Kidney (tissue), 22 donors: ENCODE measurements at places on chromosomes 3 and 15. TPM values are rescaled to one million over a fixed set of nuclear protein-coding genes. Genes with fewer than 3 reads are reported as not detected.

DNA sequence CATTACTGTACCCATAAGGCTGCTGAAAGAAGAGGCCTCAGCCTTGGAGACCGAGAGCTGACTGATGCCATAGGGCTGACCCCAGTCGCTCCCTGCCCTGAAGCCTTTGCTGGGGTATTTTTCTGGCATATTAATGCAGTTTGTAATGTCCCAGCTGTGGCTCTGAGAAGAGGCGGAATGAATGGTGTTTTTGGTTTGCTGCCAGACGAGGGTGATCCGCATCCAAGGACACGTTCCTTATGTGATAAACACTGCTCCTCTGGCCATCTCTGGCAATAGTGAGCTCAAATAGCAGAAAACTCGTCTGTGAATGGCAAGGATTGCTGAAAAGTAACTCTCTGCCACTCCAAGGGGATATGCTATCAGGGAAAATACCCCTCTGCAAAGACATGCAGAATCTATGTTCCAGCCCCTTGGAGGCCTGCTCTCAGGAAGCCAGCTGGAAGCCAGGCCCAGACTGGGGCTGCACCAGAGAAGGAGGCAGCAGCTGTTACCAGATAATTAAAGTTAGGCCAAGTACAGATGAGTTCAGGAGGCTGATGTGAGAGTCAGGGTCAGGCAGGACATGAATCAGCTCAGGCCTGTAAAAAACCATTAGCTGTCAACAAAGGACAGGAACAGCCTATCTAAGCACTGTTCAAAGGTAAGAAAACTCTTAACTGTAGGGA is 28.9 kb upstream of the KLHL6 start:
- H3K4me1 ChIP-seq: no peaks in the 10 kb centered on the region
- peak overlapping the region; percentile 52 for H3K27ac ChIP-seq
- H3K36me3 ChIP-seq: no peaks in the 10 kb centered on the region
- H3K4me3 ChIP-seq: no peak overlapping the region
- H3K27me3 ChIP-seq: no peaks in the 10 kb centered on the region

Gene SOX2
- not detected for polyA plus RNA-seq

Gene STAB1
- 98.4 TPM for polyA plus RNA-seq

Gene HRG
- 22.8 TPM for polyA plus RNA-seq

Gene LRRIQ4
- polyA plus RNA-seq: not detected

GRCh38 chr15:75058127-75058905 is 34.9 kb downstream of the PPCDC start:
- H3K4me1 ChIP-seq: no peaks in the 10 kb centered on the region
- DNase-seq: peak; percentile 9
- H3K27me3 ChIP-seq: no peaks in the 10 kb centered on the region

DNA sequence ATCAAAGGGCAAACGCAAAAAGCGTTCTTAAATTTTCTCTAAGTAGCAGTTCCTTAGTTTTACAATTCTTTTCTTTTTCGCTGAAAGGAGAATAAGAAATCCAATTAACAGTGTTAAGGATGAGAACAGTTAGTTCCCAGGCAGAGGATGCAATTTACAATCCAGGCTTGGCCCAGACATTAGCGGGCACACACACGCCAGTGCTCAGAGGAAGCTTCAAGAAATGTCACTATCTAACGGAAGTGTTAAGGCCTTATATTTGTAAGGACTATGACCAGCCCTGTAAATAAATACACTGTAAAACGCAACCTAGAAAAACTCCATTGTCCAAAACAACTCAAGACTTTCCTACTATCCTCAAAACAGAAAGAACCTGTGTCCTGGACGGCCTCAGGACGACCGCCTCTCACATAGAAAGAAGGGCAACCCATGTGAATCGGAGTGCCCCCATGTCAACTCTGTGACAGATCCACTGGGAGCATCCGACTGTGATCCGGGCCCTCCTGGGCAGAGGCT is 1.3 kb downstream of the ACAP2 start:
- peak; percentile 66 for DNase-seq
- peaks cover 15% of the 10 kb centered on the region for H3K4me1 ChIP-seq
- peak overlapping the region; percentile 92 for H3K27ac ChIP-seq
- H3K27me3 ChIP-seq: no peaks in the 10 kb centered on the region
- no peaks in the 10 kb centered on the region for H3K36me3 ChIP-seq
